ENCODE measurements at places on chromosomes 16 and 17. TPM values are rescaled to one million over a fixed set of nuclear protein-coding genes. Genes with fewer than 3 reads are reported as not detected.

DNA sequence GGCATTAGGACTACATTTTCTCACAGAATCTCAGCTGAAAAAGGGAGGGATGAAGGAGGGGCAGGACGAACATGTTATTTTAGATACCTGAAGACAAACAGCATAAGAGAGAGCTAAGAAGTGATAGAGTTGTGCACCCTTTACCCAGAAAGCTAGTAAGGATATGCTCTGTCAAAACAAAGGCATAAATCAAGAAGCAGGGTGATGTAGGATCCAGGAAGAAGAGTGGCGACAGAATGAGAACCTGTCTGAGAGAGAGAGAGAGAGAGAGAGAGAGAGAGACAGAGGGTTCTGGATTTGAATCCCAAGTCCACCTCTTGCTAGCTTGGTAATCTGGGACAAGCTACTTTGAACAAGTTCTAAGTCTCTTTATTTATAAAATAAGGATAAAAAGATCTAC lies 103.4 kb downstream of the SPAG9 start:
- H3K4me1 ChIP-seq: no peaks in the 10 kb centered on the region
- H3K4me3 ChIP-seq: no peak overlapping the region
- no peaks in the 10 kb centered on the region for H3K27me3 ChIP-seq
- H3K36me3 ChIP-seq: peaks cover 84% of the 10 kb centered on the region
- no peak overlapping the region for H3K27ac ChIP-seq
- DNase-seq: no peak

The CCL16 gene
- not detected for total RNA-seq

DNA sequence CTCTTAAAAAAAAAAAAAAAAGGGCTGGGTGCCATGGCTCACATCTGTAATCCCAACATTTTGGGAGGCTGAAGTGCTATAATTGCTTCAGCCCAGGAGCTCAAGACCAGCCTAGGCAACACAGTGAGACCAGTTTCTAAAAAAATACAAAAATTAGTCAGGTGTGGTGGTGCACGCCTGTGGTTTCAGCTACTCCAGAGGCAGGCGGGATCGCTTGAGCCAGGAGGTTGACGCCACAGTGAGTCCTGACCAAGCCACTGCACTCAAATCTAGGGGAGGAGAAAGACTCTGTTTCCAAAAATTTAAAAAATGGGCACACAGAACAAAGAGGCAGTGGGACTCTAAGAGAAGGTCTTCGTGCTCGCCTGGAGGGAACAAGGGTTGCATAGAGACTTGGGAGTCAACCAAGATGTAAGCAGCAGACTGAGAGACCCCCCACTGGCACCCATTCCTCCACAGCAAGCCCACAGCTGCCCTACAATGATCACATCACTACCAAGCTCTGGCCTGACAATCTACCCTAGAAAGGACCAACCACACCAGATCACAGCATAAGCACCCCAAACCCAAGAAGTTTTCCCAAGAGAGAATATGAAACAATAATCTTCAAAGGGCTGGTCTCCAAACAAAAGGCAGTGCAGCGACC lies 121.6 kb downstream of the ANKRD11 start:
- H3K4me1 ChIP-seq: peaks cover 51% of the 10 kb centered on the region
- no peak overlapping the region for H3K27ac ChIP-seq
- no peaks in the 10 kb centered on the region for H3K36me3 ChIP-seq
- H3K4me3 ChIP-seq: no peak overlapping the region
- no peaks in the 10 kb centered on the region for H3K27me3 ChIP-seq

DNA sequence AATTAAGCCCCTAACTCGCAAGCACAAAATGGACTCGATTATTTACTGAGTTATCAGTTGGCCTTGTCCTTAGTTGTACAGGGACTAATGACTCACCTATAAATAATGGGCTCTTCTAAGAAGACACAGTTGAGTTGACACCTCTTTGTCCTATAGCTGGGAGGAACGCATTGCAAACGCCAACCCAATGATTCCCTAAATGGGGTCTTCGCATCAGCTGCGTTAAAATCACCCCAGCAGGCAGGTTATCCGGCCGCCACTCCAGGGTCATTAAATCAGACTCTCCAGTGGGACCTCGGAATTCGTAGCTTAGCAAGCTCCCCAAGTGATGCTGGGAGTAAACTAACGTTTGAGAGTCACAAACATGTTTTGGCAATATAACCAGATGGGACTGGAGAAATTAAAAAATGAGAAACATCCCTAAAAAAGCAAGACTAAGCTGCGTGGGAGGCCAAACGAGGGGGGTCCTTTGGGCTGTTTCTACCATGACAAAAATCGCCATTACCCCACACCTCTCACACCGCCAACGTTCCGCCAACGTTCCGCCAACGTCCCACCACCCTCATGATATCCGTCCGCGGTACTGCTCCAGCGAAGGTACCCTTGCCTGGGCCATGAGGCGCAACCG lies 932 bp upstream of the NFE2L1 start:
- peaks cover 50% of the 10 kb centered on the region for H3K4me1 ChIP-seq
- no peak for DNase-seq
- peak overlapping the region; percentile 98 for H3K27ac ChIP-seq

DNA sequence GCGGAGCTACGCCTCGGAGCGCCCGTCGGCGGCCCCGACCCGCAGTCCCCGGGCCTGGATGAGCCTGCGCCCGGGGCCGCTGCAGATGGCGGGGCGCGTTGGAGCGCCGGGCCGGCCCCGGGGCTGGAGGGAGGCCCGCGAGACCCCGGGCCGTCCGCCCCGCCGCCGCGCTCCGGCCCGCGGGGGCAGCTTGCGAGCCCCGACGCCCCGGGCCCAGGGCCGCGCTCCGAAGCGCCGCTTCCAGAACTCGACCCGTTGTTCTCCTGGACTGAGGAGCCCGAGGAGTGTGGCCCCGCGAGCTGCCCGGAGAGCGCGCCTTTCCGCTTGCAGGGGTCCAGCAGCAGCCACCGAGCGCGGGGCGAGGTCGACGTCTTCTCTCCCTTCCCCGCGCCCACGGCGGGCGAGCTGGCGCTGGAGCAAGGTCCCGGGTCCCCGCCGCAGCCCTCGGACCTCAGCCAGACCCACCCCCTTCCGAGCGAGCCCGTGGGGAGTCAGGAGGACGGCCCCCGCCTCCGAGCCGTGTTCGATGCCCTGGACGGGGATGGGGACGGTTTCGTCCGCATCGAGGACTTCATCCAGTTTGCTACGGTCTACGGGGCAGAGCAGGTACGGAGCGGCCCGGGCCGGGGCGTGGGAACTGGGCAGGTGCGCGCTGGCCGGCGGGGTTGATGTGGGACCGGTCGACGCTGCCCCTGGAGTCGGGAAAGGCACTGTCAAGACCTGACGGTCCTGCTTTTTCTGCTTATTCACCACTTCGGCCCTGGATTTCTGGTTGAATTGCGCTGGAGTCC lies 861 bp downstream of the RAB11FIP3 start:
- H3K36me3 ChIP-seq: no peaks in the 10 kb centered on the region
- peak overlapping the region; percentile 74 for H3K4me3 ChIP-seq
- peaks cover 41% of the 10 kb centered on the region for H3K4me1 ChIP-seq
- no peaks in the 10 kb centered on the region for H3K27me3 ChIP-seq
- DNase-seq: peak; percentile 36
- peak overlapping the region; percentile 46 for H3K27ac ChIP-seq

DNA sequence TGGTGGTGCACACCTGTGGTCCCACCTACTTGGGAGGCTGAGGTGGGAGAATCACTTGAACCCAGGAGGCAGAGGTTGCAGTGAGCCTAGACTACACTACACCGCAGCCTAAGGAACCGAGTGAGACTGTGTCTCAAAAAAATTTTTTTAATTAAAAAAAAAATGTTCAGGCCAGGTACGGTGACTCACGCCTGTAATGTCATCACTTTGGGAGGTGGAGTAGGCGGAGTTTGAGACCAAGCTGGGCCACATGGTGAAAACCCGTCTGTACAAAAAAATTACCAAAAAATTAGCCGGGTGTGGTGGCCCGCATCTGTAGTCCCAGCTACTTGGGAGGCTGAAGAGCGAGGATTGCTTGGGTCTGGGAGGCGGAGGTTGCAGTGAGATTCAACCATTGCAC lies 3.6 kb upstream of the FAM222B start:
- no peak overlapping the region for H3K4me3 ChIP-seq
- no peak for DNase-seq
- H3K36me3 ChIP-seq: no peaks in the 10 kb centered on the region
- H3K4me1 ChIP-seq: no peaks in the 10 kb centered on the region
- H3K27me3 ChIP-seq: no peaks in the 10 kb centered on the region
- no peak overlapping the region for H3K27ac ChIP-seq

The CCDC200 gene
- not detected for total RNA-seq

GRCh38 chr16:5026664-5027063 lies 7.1 kb downstream of the NAGPA start:
- peaks cover 28% of the 10 kb centered on the region for H3K36me3 ChIP-seq
- no peaks in the 10 kb centered on the region for H3K4me1 ChIP-seq
- no peaks in the 10 kb centered on the region for H3K27me3 ChIP-seq
- no peak overlapping the region for H3K27ac ChIP-seq
- peak; percentile 19 for DNase-seq

DNA sequence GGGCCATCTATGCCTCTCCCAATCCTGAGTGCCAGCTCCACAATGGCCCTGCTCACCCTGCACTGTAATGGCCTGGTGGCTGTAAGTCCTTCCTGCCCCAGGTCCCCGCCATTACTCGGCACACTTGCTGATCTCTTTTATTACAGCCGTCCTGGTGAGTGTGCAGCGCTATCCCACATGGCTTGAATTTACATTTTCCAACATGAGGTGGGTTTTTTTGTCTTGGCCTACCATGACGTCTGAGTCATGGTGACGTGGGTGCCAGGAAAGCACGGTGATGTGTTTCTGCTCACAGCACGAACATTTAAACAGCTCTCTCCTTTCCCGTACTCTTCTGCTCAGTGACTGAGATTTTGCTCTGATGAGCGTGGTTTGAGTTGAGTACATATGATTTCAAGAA lies 55.2 kb upstream of the FOXF1 start:
- H3K27ac ChIP-seq: no peak overlapping the region
- H3K36me3 ChIP-seq: no peaks in the 10 kb centered on the region
- no peak for DNase-seq

DNA sequence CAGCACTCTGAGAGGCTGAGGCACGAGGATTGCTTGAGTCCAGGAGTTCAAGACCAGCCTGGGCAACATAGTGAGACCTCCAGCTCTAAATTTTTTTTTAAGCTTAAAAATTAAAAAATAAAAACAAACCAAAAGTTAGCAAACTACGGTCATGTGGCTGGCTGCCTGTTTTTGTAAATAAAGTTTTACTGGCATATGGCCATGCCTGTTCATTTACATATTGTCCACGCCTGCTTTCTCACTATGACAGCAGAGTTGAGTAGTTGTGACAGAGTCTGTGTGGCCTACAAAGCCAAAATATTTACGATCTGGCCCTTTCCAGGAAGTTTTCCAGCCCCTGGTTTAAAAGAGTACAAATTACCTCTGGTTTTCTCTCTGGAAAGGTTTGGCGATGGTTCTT lies 3.3 kb downstream of the SLX4 start:
- H3K36me3 ChIP-seq: peaks cover 13% of the 10 kb centered on the region
- no peak for DNase-seq
- H3K4me3 ChIP-seq: no peak overlapping the region

- peaks cover 6% of the 10 kb centered on the region for H3K4me1 ChIP-seq
- no peak overlapping the region for H3K4me3 ChIP-seq
- no peaks in the 10 kb centered on the region for H3K36me3 ChIP-seq
Observed at GRCh38 chr16:12801511-12802042, 2.1 kb downstream of the CPPED1 start.

The TMEM100 gene
- total RNA-seq: 8.4 TPM

DNA sequence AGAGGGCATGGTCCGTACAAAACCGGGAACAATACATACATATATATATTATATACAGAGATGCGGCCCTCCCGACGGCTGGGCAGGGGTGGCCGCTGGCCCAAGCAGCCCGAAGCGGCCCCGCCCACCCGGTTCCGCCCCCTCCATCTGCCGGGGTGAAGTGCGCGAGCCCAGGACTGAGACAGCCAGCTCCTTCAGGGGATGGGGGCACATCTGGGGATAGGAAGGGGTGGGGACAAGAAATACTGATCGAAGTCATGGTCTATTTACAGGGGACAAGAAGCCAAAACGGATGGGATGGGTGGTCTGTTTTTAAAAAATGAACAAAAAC lies 3.8 kb upstream of the SAMD14 start:
- H3K36me3 ChIP-seq: peaks cover 16% of the 10 kb centered on the region
- H3K27ac ChIP-seq: peak overlapping the region; percentile 91
- peaks cover 27% of the 10 kb centered on the region for H3K4me1 ChIP-seq
- no peak overlapping the region for H3K4me3 ChIP-seq

The TTYH2 gene
- 28.3 TPM for total RNA-seq

GRCh38 chr16:29875206-29875605 lies 12.2 kb upstream of the CDIPT start:
- no peak overlapping the region for H3K4me3 ChIP-seq
- no peak for DNase-seq

DNA sequence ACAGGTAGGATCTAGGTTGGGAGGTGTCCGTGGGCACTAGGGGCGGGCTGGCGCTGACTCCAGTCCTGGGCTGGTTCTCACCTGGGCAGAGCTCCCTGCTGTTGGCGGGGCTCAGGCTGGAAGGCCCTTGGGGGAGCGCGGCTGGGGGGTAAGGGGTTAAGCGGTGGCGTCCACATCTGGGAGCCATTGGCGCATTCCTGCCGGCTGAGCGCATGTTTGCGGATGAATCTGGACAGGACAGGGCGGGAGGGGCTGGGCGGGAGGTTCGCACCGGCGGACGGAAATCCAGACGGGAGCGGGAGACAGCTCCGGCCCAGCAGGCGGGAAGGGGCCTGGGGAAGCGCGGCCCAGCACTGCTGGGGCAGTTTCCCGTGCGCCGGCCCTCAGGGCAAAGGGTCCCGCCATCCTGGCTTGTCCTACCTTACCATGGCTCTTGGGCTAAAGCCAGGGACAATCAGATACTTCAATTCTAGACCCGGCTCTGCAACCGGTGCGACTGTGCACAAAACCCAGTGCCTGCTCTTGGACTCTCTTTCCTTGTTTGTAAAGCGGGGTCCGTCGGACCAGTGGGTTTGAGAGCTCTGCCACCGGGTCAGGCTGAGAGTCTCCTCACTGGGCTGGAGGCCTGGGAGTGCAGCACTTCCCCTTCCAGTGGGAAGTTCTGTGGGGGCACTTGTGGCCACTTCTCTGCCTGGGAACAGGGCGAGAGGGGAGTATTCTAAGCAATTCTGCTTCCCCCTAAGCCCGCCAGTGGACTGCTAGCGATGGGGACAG lies 7.8 kb downstream of the RARA start:
- peak overlapping the region; percentile 95 for H3K27ac ChIP-seq
- peak; percentile 88 for DNase-seq
- peaks cover 69% of the 10 kb centered on the region for H3K4me1 ChIP-seq
- H3K4me3 ChIP-seq: peak overlapping the region; percentile 88
- no peaks in the 10 kb centered on the region for H3K36me3 ChIP-seq

GRCh38 chr17:37701496-37701898 lies 43.4 kb downstream of the HNF1B start:
- H3K27ac ChIP-seq: no peak overlapping the region
- no peak overlapping the region for H3K4me3 ChIP-seq
- peak; percentile 14 for DNase-seq
- peaks cover 15% of the 10 kb centered on the region for H3K27me3 ChIP-seq
- no peaks in the 10 kb centered on the region for H3K36me3 ChIP-seq
- H3K4me1 ChIP-seq: no peaks in the 10 kb centered on the region

All from heart left ventricle (tissue), 16 donors.